ENCODE measurements at places on chromosomes 1 and 21. TPM values are rescaled to one million over a fixed set of nuclear protein-coding genes. Genes with fewer than 3 reads are reported as not detected.
A peak's percentile ranks its signal among the peaks of the same experiment; 100 is the strongest.

GRCh38 chr1:28296401-28297261, 32.2 kb upstream of the MED18 start:
- DNase-seq = no peak

DNA sequence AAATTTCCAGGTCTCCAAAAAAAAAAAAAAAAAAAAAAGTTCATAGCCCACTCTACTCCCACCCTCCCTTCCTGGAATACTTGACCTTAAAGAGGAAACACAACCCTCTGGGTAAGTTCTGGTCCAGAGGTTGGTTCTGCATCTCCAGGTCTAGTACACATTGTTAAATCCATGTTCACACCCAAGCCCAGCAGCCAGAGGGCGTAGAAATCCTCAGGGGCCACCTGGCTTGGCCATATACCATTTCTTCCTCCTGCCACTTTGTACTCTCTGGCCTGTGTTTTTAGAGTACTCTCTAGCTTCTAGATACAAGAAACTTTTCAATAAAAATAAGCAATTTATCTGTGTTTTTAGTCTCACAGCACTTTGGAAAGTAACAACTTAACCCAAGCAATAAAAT, 89.3 kb downstream of the PHTF1 start:
- no peak for DNase-seq

- no peak for DNase-seq
Observed at GRCh38 chr1:200304171-200304570, 105.7 kb downstream of the ZNF281 start.

DNA sequence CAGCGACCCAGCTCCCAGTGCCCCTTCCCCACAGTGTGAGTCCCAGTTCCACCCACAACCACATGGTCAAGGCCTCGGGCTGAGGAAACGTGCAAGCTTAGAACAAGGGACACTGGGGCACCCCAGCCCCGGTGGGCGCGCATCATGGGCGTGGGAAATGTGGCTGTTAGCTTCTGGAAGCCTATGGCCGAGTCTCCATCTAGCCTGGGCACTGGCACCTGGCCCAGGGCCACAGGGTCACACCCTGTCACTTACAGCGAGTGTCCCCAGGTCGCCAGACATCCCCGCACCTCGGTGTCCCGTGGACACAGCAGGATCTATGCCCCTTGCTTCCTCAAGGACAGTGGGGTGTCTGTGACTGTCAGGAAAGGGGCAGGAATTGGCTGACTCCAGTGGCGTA, 37.0 kb upstream of the COL6A1 start:
- peak; percentile 34 for DNase-seq

GRCh38 chr1:5351366-5351765, 640.9 kb downstream of the NPHP4 start:
- no peak for DNase-seq

DNA sequence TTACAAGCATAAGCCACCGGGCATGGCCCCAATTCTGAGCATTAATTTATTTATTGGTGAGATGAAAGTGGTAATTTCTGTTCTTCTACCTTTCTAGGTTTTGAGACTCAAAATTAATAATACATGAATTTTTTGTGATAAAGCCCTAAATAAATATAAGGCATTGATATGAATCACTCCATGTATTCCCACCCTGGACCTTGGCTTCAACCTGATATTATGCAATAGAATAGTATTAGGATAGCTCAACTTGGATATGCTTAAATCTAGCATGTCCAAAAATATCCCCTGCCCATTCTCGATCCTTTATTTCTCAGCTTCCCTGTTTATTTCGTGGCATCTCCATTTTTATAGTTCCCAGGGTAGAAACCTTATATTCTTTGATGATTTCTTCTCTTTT, 2.5 kb downstream of the AGL start:
- DNase-seq = no peak

DNA sequence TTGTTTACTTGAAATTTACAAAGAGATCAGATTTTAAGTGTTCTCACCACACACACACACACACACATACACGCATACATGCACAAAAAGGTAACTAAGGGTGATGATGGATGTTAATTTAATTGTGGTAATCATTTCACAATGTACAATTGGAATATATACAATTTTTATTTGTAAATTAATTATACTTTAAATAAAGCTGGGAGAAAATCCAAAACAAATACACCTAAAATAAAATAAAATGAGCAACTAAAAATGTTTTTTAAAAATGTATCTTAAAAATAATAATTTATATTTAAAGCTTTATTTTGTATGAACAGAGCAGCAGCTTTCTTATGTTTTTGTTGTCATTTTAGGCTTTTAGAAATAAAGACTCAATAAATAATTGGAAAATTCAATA, 8.2 kb upstream of the INSL5 start:
- DNase-seq = no peak

DNA sequence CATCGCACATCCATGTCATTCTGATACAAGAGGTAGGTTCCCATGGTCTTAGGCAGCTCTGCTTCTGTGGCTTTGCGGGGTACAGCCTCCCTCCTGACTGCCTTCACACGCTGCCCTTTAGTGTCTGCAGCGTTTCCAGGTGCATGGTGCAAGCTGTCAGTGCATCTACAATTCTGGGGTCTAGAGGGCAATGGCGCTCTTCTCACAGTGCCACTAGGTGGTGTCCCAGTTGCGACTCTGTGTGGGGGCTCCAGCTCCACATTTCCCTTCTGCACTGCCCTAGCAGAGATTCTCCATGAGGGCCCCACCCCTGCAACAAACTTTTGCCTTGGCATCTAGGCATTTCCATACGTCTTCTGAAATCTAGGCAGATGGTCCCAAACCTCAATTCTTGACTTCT, 138.2 kb upstream of the BRINP3 start:
- no peak for DNase-seq

GRCh38 chr1:97120806-97121205, 399.2 kb downstream of the PTBP2 start:
- DNase-seq = no peak

- no peak for DNase-seq
Observed at GRCh38 chr1:236615399-236616148, 11.3 kb upstream of the HEATR1 start.

- DNase-seq = no peak
Observed at GRCh38 chr1:45531873-45532272, 10.2 kb upstream of the PRDX1 start.

GRCh38 chr1:178030467-178030866, 60.6 kb upstream of the SEC16B start:
- DNase-seq = no peak

- no peak for DNase-seq
Observed at GRCh38 chr1:41728403-41729202, 190.1 kb downstream of the HIVEP3 start.

DNA sequence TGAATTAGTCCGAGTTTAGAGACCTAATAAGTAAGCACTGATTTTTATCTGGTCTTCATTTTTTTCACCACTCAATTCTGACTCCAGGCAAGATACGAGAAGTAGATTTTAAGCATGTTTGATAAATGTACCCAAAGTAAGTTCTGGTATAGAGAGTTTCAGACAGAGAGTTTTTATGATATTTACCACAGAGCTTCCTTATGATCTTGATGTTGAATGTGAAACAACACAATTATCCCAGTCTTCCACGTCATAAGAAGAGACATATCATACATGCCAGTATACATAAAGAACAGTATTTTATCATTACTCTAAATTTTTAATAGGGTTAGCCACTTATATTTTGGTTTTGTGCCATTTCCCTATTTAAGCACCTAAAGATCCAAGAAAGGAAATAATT, 7.8 kb upstream of the NCMAP start:
- DNase-seq = no peak

DNA sequence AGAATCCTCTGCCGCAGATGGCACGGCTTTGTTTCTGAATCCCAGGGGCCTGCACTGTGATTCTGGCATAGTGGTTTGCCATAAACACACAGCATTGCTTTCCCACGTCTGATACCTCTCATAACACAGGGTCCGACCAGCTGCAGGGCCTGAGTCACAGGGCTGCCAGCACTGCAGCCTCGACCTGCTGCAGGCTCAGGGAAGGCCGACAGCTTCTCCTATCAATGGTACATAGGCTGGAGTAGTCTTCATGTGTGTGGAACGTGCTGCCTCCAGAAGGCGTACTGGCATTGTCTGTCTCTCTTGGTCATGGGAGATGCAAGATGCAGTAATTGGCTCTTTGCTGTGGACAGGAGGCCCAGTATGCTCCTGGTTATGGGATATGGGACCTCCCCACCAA, 53.5 kb upstream of the PDE9A start:
- no peak for DNase-seq

DNA sequence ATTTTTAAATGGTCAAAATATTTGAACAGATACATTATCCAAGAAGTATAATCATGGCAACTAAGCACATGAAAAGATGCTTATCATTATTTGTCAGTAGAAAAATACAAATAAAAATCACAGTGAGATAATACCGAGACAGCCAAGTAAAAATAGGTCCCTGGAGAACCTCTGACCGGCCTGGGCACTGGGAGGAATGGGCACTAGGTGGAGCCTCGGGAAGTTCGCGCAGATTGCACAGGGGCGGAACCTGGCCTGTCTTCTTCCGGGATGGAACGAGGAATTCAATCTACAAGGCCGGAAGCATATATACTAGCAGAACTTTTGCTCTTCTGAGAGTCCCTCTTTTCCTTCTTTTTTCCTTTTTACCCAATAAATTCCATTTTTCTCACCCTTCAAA, 148.5 kb upstream of the CHRM3 start:
- no peak for DNase-seq

- DNase-seq = no peak
Observed at GRCh38 chr1:7991504-7992440, 30.3 kb downstream of the PARK7 start.

- DNase-seq = no peak
Observed at GRCh38 chr1:37677808-37678207, 14.5 kb upstream of the CDCA8 start.

- no peak for DNase-seq
Observed at GRCh38 chr1:67580691-67581403, 104.2 kb upstream of the GADD45A start.

DNA sequence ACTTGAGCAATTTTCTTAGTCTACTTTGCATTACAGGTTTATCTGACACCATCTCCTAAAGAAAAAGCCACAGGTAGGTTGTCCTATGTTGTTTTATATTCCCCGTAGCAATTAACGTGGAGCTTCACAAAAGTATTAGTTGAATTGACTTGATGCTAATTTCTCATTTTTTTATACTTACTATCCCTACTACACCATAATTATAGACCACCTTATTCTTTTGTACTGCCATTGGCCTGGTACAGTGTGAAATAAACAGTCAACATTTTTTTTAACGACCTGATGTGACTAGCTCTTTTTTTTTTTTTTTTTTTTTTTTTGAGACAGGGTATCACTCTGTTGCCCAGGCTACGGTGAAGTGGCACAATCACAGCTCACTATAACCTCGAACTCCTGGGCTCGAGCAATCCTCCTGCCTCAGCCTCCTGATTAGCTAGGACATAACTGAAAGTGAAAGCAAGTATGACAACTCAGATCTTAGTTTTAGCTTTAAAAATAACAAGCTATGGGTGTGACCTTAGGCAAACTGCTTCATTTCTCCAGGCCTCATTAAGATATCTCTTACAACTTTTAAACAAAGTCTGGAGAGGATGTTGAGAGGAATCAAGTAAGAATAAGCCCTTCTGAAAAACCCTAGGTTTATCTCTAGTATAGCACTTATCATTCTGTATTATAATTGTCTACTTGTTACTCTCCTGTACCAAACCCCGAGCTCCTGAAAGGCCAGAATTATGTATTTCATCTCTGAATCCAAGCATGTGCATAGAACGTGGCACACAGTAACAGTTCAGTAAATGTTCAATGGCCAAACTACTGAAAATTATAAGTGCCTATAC, 49.5 kb downstream of the LUZP1 start:
- no peak for DNase-seq

DNA sequence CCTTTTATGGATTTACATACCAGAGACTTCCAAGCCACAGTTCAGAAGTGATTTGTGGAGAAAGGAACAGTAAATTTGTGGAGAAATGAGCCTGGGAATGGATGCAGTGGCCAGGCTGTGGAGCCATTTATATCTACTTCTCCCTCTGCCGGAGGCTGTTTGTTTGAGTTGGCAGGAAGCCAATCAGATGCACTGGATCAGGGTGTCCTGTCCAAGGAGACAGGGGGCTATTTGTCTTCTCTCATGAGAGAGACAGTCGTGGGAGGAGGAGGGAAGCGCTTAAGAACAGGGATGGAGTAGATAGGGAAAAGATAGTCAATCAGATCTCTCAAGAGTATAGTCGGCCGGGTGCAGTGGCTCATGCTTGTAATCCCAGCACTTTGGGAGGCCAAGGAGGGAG, 2.8 kb upstream of the HAPLN2 start:
- peak; percentile 51 for DNase-seq

- DNase-seq = no peak
Observed at GRCh38 chr1:2512862-2513421, 13.5 kb downstream of the PANK4 start.

GRCh38 chr21:34826836-34827235, 158.0 kb downstream of the CLIC6 start:
- no peak for DNase-seq

DNA sequence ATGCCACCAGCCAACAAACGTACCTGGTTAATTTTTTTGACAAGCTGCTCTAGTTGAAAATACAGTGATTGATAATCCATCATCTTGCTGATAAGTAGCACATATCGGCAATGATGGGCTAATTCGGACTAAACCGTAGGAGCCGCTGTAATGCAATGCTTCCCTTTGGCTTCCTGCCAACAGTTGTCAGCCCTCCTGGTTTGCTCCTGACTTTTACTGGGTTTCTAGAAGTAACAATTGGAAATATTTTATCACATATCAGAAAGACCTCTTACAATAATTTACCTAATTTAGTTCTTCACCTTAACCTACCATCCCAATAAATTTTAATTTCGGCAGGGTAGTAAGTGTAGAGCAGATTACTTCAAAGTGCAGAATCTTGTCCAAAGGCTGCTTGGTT, 148.5 kb downstream of the DHRS3 start:
- no peak for DNase-seq

DNA sequence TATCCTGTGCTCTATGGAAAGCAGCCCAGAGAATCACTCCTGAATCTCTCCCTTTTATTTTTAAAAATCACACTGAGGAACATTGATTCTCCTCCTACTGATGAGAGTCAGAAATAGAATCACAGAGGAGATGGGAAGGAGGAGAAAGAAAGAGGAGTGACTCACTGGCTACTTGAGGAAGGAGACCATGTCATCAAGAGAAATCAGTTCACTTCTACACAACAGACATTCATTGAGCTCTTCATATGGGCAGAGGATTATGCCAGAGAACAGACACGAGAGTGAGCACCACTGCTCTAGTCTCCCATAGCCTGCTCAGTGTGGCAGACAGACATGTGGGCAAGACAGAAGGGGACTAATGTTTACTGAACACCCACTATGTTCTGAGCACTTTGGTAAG, 44.2 kb downstream of the RAB3B start:
- DNase-seq = no peak

Gene CD1D
- 1.2 TPM for total RNA-seq

Gene SCYL3
- total RNA-seq = 5.5 TPM

Gene NCAM2
- 4.3 TPM for total RNA-seq

Gene TFAP2E
- 0.27 TPM for total RNA-seq

Gene RGS13
- 0.30 TPM for total RNA-seq

Gene SH2D5
- not detected for total RNA-seq

Gene TENT5C
- 18.7 TPM for total RNA-seq

Gene FCGR3B
- 1.8 TPM for total RNA-seq
